ENCODE measurements at places on chromosomes 2 and 18.

DNA sequence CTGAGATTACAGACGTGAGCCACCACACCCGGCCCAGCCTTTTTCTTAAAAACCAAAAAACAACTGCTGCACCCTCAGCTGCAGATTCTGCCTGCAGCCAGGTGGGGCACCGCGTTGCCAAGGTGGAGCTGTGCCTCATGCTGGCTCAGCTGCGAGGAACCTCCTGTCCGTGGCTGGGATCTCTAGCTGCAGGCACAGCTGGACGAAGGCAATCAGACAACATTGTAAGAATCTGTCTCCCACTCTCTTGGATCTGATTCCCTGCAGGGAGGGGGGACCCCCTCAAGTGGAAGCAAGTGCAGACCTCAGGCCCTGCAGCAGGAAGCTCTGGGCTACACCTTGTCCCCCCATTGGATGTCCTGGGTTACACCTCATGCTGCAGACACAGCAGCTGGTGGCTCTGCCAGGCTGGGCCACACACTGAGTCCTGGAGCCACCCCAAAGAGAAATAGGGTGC lies 24.1 kb downstream of the CIDEA start:
- DNase-seq = peak; percentile 9

DNA sequence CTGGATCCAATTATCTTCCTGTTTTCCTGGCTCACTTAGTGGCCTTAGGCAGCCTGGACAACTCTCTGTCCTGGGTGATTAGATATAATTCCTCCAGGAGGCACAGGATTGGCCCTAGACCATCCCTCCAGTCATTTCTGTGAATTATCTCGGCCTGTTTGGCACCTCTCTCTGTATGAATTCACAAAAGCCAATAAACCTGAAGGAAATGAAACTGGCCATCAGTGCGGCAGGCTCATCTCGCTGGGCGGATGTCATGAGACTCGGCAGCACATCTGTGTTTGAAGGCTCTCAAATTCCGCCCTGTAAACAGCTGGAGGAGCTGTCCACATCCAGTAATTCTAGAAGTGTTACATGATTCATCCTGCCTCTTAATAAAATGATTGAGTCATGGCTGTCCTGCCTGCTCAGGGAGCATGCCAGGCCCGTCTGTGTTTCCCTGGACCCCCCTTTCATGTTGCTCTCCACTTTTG lies 38.6 kb downstream of the ACOXL start:
- peak; percentile 67 for DNase-seq

DNA sequence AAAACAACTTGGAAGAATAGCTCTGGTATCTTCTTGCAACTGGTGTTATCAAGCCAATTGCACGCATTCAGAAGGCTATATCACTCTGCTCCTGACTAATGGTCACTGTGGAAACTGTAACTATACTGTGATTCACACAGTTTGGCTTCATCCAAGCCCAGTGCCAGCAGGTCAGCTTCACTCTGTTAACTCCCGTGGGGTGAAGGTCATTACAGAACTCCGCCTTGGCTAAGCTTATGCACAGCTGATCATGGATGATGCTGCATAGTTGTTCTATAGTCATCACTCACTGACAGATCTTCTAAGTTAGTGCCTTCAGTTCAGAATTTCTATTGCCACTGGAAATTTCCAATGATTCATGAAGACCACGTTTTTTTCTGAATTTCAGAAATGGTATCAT lies 497.2 kb upstream of the NETO1 start:
- no peak for DNase-seq

DNA sequence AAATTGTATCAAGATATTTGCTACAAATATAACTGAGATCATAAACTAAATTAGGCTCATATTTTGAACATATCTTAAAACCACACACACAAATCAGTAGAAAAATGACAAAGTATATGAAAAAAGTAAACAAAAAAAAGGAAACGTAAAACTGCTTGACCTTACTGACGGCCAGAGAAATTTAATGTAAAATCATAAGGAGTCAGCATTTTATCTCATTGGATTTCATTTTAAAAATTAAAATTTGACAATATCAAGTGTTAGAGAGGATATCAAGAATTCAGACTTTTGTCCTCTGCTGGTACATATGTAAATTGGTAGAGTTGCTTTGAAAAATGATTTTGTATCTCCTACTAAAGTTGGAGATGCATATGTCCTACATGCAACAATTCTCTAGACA lies 209.2 kb upstream of the ZC3H15 start:
- DNase-seq = no peak

DNA sequence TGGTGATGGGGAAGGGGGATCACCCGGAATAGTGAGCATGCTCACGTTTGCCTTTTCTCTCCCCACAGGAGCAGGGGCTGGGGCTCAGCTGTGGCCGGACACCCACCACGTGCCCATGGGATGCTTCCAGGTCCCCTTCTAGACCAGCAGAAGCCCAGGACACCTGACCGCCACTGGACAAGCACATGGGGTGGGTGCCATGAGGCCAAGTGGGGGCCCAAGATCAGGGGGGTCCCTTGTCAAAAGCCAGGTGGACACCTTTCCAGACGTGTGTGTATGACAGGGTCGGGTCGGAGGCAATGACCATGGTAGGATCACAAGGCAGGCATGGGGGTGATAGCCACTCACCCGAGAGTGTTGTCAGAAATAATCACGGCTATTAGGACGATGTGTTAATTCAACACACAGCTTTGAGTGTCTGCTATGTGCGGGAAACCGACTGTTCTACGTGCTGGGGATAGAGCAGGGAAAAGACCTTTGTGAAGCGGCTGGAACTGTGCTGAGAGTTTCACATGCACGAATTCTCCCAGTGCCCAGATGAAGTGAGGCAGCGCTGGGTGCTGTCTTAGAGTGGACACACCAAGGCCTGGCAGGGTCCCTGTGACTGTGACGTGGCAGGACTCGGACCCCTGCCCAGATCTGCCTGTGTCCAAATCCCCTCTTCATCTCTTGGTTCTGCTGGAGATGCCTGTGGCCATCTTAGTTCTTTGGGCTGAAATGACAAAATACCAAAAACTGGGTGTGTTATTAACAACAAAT lies 244.7 kb downstream of the NDUFA10 start:
- no peak for DNase-seq

DNA sequence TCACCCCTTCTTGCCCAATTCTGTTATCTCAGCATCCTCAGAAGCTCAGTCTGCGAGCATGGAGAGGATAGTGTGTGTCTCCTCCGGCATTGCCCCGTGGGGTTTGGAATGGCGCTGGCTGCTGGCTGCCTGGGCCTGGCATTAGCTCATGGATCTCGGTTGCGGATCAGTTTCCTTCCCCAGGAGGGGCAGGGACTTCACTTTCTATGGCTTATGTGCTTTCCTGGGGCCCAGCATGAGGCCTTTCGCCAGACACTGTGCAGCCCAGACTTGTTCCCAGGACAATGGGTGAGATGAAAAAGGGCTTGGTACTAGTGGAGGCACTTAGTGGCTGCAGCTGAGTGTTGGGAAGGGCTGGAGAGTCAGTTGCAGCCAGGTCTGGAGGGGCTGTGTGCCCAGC lies 143.3 kb downstream of the GLI2 start:
- no peak for DNase-seq

DNA sequence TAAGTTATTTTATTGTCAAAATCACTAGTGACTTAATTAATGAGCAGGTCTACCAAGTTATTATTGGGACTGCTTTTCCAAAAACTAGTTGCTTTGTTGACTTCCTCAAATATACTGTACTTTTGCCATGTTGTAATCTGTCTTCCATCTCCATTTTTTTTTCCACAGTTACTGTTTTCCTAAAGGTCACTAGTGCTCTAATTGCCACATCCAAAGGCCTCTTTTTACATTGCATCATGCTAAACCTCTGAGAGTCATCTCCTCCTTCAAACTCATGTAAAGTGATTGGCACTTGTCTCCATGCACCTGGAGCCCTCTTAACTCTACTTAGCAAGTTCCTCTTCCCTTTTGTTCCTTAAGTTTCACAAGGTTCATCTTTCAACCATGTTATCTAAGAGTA lies 11.8 kb downstream of the PMAIP1 start:
- no peak for DNase-seq

- DNase-seq = no peak
These were observed 9.9 kb upstream of the PRELID3A start for GRCh38 chr18:12397793-12398192.

- no peak for DNase-seq
These were observed 154.7 kb downstream of the SOX11 start for GRCh38 chr2:5846881-5847280.

GRCh38 chr18:1916869-1917523 lies 654.3 kb downstream of the METTL4 start:
- no peak for DNase-seq

GRCh38 chr2:205802065-205802464 lies 119.8 kb downstream of the NRP2 start:
- peak; percentile 44 for DNase-seq

DNA sequence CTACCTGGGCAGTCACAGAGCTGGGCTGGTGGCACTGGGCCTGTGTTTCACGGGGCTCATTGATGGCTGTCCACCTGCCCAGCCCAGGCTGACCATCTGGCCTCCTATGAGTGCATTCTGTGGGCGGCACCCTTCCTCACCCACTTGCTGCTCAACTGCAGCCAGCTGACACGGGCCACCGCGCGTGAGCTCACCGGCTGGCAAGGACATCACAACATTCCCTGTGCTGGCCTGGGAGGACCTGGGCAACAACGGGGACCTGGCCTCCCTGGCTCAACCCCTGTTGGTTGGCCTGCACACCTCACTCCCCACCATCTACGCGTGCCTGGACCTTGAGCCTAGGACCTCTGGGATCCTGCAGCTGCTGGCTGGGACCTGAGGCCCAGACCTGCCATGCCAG lies 98.2 kb upstream of the DTNA start:
- DNase-seq = no peak

GRCh38 chr18:49061239-49061990 lies 110.7 kb upstream of the SMAD7 start:
- DNase-seq = no peak

- DNase-seq = no peak
These were observed 75.8 kb downstream of the NEDD4L start for GRCh38 chr18:58119819-58120218.

- peak; percentile 95 for DNase-seq
These were observed 5.5 kb downstream of the SLC11A1 start for GRCh38 chr2:218387369-218388194.

DNA sequence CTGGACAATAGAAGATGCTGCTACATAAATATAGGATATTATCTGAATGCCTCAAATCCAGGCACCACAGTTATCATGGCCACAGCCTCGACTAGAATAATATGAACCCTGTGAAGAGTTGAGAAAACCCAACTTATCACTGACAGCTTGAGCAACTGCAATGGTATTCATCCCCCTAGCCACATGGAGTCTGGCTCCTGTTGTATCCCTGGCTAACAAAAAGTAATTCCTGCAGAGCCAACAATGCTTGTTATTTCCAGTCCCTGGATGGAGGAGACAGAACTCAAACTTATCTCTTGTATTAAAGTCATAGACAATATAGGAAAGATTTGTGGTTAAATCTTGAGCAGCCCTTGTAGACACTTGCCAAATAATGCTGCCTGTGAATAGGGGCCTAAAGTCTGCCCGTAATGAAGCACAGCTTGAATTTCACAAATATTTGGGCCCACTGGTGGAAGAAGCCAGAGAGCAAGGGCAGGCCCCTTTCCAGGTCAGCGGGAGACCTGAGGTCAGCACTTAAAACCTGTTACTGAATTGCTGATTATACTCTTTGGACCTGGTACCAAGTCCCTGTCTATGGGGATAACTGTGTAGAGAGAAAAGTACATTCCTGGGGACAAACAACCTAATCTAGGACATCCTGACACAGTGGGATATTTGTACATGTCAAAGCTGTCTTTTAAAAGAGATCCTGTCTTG lies 28.4 kb upstream of the SUCLG1 start:
- no peak for DNase-seq

GRCh38 chr18:56662063-56662408 lies 10.9 kb downstream of the WDR7 start:
- DNase-seq = peak; percentile 67

DNA sequence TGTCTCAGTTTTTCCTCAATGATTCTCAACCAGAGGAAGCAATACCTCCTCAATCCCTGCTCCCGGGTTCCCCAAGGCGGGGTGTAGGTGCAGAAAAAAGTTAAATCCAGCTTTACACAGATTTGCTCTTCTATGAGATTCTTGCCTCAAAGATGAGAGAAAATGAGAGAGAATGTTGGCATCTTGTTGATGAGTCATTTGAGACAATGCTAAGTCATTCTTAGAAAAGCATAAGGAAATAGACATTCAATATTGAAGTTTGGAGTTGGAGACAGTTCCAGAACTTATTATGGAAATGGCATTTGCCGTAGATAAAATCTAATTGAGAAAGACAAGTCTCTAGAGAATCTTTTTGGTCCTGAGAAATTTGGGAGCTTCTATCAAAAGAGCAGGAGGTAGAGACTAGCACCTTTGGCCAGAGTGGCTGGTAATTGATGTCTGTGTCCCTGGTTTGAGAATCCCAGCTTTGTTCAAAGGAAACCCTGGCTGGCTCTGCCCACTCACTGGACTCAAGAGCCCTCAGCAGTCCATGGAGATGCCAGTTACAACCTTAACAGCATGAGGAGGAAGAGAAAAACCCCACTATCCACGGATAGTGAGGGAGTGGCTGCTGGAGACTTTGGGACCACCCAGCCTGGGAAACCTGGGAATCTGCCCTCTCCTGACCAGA lies 181.2 kb downstream of the FAM124B start:
- no peak for DNase-seq

- DNase-seq = no peak
These were observed 180.1 kb downstream of the CDH2 start for GRCh38 chr18:27996801-27997272.

DNA sequence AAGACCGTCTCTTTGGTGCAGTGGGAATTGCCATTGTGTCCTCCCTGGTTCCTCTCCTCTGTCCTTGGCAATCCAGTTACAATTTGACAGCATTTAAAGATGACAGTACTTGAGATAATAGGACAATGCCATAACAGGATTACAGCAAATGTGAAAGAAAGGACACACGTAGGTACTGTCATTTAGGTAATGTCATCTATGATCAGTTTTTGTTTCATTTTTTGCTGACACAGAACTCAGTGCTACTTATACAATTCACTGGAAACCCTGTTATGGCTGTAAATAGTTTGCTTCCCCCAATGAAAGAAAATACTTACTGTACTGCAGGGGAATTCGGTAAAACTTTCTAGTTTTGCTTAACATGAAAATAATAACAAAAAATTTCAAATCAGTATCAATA lies 65.2 kb downstream of the BCL11A start:
- DNase-seq = no peak

GRCh38 chr2:241858206-241859016 lies at the start of gene PDCD1:
Gene PDCD1 (minus strand): TSS chr2:241858894. CDS start chr2:241858838, 56 bp downstream.
- DNase-seq = no peak

DNA sequence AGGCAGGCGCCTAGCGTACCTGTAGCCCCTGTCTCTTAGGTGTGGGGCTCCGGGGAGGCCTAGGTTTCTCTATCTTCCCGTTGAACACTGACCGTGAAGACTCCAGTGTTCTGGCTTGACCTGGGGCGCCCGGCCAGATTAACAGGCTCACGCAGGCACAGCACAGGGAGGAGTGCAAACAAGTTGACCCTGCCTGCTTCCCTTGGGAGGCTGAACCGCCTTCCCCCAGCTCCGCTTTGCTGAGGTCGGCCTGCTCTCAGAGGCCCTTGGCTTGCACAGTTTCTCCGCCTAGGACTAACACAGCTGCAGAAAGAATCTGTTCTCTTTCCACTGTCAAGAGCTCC lies 567 bp downstream of the PCYOX1 start:
- DNase-seq = no peak
